ENCODE measurements at places on chromosomes 16 and 17.
A peak's percentile ranks its signal among the peaks of the same experiment; 100 is the strongest.

DNA sequence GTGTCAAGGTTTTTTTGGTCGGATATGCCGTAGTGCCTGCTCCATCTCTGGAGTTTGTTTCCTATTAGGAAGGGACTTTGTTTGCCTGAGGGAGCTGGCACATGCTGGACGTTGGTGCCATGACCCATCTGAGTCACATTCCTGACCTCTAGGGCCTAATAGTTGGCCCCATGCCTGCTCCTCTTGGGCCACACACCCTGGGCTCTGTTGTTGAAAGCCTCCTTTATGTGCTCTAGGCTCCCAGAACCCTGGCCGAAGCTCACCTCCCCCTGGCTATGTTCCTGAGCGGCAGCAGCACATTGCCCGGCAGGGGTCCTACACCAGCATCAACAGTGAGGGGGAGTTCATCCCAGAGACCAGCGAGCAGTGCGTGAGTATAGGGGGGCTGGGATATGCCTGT lies 18.4 kb downstream of the LIMD2 start:
- no peak for DNase-seq

DNA sequence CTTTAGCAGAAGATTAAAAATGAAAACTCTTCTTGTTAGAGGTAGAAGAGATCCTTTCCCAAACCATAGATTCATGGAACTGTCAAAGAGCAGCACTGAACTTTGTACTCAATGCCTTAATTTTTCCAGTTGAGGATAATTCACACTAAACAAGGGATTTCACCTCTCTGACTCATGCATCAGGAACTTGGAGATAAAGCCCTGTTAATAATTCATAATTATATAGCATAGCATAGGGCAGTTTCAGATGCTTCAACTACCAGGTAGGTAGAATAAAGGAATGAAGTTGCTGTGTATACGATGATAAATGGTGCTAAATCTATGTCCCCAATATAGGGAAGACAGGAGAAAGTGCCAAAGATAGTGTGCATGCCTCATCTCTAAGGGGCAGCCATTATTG lies 450.4 kb downstream of the MAF start:
- DNase-seq, result no peak

DNA sequence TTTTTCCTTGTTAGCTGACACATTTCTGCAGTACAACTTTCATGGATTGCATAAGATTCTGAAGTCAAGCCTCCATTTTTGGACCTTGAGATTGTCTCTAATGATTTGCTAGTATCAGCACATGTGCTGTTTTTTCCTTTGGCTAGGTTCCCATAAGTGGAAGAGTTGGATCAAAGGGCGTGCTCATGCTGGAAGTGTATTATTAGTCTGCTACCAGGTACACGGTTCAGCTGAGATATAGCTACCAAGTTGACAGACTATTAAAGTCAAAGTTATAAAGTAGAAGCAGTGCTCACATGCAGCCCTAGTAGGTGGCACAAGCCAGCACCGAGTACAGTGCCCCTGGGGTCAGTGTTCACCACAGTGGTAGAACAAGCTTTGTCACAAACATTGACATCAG lies 3.2 kb downstream of the FAHD1 start:
- no peak for DNase-seq

DNA sequence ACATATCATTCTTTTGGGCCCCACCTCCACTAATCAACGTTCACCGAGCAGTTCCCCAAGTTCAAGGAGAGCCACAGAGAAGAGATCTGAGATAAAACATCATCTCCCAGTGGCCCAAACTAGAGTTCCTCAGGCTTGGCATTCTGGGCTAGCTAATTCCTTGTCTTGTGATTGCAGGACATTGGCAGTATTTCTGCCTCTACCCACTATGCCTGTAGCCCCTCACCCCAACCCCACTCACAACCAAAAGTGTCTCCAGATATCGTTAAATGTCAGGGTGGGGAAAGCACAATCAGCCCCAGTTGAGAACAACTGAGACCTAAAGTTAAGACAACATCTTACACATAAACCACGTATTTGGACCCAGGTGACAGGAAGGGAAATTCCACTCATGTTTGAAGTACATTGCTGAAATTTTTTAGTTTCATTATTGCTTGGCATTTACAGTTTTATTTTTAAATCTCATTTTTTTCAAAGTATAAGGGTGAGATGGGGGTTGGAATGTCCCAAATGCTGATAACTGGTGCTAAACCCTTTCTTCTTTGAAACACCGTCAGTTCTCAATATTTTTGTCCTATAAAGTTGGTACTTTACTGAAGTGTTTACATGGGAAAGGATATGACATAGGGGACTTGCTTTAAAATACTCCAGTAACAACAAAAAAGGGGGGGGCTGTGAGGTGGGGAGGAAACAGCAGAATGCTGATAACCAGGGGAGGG lies 13.6 kb downstream of the ZC3H7A start:
- DNase-seq, result peak; percentile 72

DNA sequence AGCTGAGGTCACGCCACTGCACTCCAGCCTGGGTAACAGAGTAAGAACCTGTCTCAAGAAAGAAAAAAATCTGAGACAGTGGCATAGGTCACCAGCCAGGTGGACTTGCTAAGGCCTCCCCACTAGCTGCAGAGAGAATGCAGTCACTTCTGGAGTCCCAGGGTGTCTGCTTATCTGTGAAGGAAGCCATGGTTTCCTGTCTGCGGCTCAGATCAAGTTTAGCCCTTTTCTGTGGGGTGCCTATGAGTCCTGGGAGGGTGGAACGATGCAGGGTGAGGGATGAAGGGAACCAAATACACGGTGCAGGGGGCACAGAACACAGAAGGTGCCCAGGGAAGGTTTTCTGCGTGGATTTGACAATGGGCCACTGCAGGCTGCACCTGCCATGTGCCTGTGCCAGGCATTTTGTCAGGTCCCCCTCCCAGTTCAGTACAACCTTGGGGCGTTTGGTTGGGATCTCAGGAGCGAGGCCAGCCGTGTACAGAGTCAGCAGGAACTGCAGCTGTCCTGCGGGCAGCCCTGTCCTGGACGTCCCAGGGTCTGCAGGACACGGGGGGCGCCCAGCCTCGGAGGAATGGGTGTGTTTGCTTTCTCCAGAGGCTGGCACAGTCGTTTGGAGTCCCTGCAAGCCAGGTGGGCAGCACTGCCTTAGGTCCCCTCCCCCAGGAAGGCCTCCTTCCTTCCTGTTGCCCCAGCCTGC lies 41.8 kb downstream of the RAB11FIP4 start:
- peak; percentile 70 for DNase-seq

DNA sequence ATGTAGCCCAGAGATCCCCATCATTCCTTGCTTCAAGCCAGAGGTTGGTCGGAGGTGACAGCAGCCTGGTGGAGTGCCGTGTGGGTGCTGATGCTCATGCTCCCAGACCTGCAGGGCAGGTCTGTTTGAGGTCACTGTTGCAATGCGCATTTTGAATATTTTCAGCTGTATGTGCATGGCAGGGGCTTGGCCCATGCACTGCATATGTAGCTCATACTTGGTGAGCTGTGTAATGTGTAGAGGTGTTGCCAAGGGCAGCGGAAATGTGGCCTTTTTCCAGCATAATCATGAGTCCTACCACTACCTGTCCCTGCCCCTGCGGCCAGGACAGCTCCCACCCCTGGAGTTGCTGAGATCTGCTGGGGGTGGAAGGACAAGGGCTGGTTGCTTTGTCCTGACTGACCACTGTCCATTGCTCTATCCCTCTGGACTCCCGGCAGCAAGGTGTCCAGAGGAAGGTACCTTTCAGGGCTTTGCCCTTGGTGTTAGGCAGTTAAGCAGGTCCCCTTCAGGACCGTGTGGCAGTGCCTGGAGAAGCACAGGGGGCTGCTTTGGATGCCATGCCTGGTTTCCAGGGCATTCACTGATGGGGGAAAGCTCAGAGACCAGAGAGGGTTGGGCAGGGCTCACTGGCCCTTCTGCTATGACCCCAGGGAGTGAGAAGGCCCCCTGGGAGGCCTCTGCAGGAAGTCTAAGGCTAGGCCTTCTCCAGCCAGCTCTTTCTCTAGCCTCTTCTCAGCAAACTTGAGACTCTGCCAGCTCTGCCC lies 215.2 kb downstream of the NTN1 start:
- DNase-seq, result no peak

DNA sequence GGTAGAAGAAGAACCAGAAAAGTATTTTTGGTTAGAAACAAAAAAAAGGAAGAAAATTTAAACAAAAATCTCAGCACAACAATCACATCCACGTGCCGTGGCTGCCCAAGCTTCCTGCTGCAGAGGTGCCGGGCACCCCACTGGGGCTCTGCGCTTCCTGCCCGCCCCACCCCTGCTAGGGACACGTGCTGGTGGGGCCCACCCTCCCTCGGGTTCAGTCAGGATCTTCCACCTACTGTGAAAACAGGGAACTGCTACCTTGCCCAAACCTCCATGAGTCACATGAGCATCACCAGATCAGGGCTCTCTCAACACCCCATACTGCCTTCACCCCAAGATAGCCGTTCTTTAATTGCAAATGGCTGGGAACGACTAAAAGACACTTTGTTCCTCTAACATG lies 24.4 kb upstream of the CYTH1 start:
- no peak for DNase-seq

DNA sequence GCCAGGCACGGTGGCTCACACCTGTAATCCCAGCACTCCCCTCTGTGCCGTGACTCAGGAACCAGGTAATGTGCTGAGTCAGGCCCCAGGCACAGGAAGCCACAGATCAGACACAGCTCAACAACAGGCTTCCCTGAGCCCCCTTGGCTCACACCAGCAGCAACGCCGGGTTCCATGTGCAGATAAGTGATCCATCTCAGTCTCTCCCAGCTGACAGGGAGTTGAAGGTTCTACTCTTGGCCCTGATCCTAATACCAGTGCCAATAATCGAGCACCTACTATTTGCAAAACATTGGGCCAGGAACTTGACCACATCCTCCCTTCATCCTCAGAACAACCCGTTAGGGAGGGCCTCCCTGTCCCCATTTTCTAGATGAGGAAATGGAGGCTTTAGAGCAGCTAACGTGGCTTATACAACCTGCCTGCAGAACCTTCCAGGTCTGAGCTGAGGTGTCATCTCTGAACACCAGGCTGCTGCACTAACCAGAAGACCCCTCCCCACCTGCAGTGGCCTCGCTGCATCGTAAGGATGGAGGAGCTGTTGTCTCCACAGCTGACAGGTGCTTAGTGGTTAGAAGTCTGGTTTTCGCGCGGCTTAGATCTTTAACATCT lies 64.8 kb upstream of the AMZ2 start:
- peak; percentile 91 for DNase-seq

- DNase-seq, result no peak
Observed at GRCh38 chr17:39213852-39214251, 11.9 kb downstream of the STAC2 start.

DNA sequence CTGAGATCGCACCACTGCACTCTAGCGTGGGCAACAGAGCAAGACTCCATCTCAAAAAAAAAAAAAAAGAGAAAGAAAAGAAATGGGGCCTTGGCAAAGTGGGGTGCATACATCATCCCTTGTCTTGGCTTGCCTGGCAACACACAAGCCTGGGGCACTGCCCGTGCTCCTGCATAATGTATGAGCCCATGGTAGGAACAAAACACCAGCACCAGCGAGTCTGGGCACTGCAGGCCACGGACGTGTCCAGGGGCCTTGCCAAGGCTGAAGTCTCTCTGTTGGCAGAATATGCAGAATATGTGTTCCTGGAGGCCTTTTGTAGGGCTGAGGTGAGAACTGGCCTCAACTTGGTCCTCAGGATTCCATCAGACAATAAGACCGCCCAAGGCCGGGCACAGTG lies 15.7 kb upstream of the ALDOA start:
- no peak for DNase-seq

GRCh38 chr17:56441308-56441707 lies 152.2 kb upstream of the NOG start:
- DNase-seq, result no peak

DNA sequence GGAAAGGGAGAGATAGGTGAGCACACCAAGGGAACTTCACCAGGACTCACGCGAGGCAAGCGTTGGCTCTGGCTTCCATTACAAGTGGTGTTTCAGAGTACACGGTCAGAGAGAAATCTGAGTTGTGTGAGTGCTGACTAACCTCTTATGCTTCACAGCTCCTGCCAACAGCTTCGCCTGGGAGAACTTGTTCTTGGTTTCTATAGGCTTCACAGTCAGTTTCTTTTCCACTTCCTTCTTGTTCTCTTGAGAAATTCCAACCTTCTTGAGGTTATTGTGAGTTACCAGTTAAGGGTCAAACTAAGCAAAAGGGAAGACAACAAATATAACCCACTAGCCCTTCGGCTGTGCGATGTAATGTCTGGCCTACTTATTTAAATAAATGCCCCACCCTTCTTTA lies 18.9 kb downstream of the PSME3IP1 start:
- no peak for DNase-seq

GRCh38 chr17:5092218-5093010 lies 14.1 kb downstream of the ZFP3 start:
- DNase-seq, result no peak

DNA sequence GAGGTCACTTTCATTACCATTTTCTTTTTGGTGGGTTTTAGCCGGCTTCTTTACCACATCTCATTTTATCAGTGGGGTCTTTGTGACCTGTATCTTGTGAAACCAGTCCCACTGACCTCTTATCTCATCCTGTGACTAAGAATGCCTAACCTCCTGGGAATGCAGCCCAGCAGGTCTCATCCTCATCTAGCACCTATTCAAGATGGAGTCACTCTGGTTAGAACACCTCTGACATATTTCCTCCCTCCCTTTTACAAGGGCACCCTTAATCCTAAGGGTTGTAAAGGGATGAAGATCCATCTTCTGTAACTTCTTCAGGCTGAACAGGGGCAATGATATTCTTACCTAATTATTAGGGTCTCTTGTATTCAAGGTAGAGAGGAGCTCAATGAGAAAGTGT lies 107.9 kb upstream of the HAS3 start:
- DNase-seq, result no peak

GRCh38 chr17:77959926-77960521 lies 1.5 kb downstream of the TNRC6C start:
- DNase-seq, result peak; percentile 66

DNA sequence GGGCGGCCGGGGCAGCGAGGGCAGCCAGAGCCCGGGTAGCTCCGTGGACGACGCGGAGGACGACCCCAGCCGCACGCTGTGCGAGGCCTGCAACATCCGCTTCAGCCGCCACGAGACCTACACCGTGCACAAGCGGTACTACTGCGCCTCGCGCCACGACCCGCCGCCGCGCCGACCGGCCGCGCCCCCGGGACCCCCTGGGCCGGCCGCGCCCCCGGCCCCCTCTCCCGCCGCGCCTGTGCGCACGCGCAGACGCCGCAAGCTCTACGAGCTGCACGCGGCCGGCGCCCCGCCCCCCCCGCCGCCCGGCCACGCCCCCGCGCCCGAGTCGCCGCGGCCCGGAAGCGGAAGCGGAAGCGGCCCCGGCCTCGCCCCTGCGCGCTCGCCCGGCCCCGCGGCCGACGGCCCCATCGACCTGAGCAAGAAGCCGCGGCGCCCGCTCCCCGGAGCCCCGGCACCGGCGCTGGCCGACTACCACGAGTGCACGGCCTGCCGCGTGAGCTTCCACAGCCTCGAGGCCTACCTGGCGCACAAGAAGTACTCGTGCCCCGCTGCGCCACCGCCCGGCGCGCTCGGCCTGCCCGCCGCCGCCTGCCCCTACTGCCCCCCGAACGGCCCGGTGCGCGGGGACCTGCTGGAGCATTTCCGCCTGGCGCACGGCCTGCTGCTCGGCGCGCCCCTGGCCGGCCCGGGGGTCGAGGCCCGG lies 36.1 kb upstream of the ZC3H18 start:
- peak; percentile 93 for DNase-seq

DNA sequence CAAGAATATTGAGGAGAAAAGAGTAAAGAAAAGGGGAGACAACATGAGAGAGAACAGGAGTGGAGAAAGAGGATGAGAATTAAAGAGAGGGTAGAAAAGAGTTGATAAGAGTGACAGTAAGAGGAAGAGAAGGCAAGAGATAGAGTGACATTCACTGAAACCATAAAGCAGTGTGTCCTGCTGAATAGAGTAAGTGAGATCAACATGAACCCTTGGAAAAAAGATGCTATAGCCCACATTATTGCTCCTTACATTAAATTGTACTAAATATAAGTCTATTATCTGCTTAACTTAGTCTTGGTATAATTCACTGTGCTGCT lies 489.5 kb downstream of the SHISA9 start:
- DNase-seq, result no peak
